ENCODE measurements at places on chromosomes 4 and X.

GRCh38 chr4:141013899-141014298 lies 119.4 kb downstream of the RNF150 start:
- no peak for DNase-seq

GRCh38 chr4:6548201-6548881 lies 26.6 kb upstream of the MAN2B2 start:
- DNase-seq, result no peak

GRCh38 chr4:158870282-158870625 lies 101.4 kb downstream of the FNIP2 start:
- DNase-seq, result no peak

DNA sequence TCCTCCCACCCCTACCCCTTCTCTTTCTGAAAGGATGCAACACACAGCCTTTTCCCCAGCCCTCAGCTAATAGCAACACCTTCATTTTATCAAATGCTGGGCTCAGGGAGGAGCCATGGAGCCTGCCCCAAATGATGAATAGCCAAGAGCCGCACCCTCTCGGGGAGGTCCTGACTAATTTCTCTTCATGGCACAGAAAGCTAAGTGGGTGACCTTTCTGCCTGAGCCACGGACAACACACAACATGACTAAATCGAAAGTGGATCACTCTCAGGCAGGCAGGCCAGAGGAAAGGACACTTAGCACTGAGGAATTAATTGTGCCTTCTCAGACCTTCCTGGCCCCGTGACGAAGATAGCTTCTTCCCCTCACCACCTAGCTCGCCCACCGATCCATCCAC lies 165.1 kb upstream of the RAI2 start:
- no peak for DNase-seq

- no peak for DNase-seq
Observed at GRCh38 chrX:133258481-133258880, 40.3 kb upstream of the TFDP3 start.

DNA sequence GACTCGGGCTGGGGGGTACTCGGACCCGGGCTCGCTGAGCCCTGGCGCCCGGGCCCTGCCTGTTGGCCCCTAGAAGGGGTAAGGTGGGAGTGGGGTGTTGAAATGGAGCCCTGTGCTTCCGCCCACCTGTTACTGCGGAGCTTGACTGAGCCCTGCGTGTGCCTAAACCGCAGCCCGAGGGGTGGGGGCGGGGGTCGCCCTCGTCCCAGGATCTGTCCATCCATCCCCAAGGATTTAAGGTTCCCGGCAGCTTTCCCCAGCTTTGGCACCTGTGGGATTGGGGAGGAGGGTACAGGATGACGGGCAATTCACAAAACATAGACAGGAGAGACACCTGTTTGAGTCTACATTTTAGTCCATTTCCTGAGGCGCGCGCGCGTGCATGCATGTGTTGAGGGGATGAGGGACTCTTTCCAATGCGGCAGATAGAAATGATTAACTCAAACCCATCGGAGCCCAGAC lies 779 bp downstream of the GABRQ start:
- DNase-seq, result no peak

GRCh38 chr4:153533387-153533786 lies 67.2 kb downstream of the TMEM131L start:
- no peak for DNase-seq

- DNase-seq, result no peak
Observed at GRCh38 chr4:70471897-70472296, at the start of gene MUC7. TSS of gene MUC7 (plus strand) at chr4:70472197. CDS start at chr4:70474022, 1,825 bp downstream.

DNA sequence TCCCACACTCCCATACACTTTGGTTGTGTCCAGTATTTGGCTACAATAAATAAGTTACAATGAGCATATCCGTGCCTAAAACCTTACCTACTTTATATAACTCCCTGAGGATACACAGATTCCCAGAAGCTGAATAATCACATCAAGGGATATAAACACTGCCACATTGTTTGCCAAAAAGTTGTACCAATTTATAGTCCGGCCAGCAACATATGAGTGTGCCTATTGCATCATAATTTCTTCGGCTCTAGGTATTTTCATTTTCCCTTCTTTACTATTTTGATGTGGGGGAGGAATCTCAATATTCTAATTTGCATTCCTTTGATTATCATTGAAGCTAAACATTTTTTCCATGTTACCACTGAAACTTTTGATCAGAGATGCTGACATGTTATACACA lies 146.4 kb downstream of the PCDH19 start:
- no peak for DNase-seq

All from stimulated activated CD4-positive, alpha-beta T cell treated with anti-CD3 and anti-CD28 coated beads, Interleukin-2, amount 100 ng/mL, for 24 hours (primary cell).